ENCODE measurements at places on chromosomes 5 and 9.

DNA sequence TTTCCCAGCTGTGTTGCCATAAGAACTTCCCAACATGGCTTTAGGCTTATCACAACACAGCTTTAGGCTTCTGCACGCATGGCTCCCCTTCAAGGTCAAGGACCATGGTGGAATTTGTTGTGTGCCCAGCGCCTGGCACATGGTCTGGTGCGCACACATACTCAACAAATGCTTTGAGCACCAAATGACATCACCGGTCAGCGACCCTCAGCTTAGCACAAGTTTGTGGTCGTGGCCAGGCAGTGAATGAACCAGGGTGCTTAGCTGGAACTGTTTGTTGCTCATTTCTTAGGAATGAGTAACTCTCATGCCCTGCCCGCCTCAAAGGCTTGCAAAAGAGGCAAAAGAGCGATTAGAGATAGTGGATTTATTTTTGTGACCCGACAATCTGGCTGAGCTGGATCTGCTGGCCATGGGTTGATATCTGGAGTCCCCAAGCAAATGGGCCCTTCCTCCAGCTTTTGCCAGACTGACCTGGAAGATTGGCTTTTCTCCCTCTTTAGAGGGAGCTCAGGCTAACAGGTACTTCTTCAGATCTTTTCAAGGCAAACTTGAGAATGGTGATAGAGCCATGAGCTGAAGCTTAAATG, 58.9 kb downstream of the DAP start:
- DNase-seq: no peak

- peak; percentile 24 for DNase-seq
Measured at GRCh38 chr5:73674669-73675004, 48.6 kb downstream of the ARHGEF28 start.

GRCh38 chr5:139382807-139383206, 290 bp downstream of the SLC23A1 start:
- DNase-seq: no peak

DNA sequence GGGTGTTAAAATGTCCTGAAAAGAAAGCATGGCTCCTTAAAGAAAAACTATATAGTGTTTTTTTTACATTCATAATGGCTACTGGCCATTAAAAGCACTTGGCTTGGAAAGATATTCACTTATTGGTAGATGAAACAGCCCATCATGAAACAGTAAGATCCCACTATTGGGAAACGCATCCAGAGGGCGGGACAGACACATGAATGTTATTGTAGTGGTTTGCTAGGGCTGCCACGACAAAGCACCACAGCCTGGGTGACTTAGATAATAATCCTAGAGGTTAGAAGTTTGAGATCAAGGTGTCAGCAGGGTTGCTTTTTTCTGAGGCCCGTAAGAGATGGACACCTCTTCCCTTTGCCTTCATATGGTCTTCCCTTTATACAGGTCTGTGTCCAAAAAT, 139.4 kb upstream of the ANKH start:
- no peak for DNase-seq

- peak; percentile 5 for DNase-seq
Measured at GRCh38 chr9:93509084-93509483, 55.7 kb upstream of the FAM120AOS start.
